ENCODE measurements at places on chromosomes 4 and X.
A peak's percentile ranks its signal among the peaks of the same experiment; 100 is the strongest.

GRCh38 chr4:32254216-32254615 lies 1534.0 kb downstream of the PCDH7 start:
- no peak for DNase-seq

DNA sequence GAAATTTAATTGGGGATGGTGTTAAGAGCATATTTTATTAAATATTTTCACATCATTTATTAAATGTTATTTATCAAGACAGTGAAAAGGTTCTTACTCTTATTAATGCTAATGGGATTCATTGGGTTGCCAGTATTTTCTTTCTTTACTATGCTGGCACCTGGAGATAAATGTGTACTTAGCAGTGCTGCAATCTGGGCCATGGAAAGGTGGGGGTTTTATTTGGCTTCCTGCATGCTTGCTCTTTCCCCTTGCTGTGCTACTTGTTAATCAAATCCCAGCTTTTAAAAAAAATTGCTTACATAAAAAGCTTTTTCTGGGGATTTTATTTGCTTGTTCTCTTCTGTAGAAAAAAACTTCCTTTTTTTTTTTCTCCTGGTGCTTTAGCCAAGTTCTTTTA lies 48.3 kb downstream of the ZAR1 start:
- DNase-seq, result no peak

GRCh38 chr4:122705547-122706117 lies 26.9 kb upstream of the BBS12 start:
- DNase-seq, result peak; percentile 72

DNA sequence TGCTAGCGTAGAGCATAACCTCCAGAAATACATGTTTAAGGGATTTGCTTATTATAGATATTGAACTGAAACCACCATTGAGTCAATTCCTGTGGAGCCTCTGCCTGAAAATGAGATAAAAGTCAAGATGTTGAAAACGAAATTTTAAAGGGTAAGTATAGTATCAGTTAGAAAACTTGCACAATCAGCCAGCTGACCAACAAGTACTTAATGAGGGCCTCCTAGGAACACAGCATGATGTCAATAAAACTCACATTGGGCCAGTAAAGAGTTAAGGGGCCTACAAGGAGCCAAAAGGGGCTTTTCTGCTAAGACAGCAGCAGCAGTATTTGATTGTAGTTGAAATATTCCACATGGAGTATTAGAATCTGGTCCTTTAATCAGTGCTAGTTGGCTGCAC lies 314.1 kb upstream of the PPARGC1A start:
- DNase-seq, result no peak

DNA sequence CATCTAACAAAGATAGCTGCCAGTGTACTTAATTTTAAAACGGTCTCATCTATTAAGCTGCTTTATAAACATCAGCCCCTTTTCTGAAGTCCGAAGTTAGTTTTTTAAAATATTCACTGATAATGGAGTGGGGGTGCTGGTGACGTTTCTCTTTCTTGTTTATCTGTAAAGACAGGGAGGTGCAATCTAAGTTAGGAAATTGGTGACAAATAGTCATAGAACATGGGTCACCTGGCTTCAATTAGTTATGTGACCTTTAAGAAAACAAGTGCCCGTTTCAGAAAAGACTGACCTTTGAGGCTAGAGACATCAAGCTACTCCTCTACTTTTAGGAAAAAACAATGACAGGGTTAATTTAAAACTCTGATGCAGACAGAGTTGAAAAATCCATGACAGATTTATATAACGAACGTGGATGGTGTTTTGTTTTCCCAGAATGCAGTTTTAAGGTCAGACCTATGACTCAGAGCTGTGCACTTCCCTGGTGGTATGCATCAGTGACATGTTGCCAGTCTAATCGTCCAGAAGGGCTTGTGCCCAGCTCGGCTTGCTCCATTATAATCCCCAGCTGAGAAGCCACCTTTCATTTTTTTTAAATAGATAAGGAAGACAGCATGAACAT lies 38.2 kb downstream of the FHL1 start:
- no peak for DNase-seq

DNA sequence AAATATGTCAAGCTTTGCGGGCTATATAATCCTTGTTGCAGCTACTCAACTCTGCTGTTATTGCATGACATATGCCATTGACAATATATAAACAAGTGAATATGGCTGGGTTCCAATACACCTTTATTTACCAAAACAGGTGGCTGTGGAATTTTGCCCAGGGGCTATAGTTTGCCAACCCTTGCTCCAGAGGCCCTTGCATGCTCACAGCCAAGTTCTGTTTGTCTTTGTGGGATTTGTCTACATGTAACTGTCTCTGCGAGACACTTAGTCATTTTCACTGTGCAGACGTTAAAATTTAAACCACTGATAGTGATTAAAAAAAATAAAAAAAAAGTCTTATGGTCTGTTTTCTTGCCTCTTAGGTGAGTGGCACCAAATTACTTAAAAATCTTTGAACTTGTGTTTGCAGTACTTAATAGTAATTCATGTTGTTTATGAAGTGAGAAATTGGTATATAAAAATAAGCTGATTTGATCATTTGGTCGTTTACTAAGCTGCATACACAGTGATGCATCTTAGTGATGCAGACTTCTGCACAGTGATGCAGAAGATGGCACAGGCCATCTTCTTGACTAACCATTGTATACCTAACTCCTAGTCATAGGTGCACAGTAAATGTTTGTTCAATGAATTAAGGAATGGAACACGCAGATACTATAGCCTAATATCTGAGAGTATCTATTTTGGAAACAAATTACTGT lies 170.9 kb downstream of the FRMPD4 start:
- no peak for DNase-seq

GRCh38 chr4:16627999-16628398 lies 270.4 kb downstream of the LDB2 start:
- no peak for DNase-seq

DNA sequence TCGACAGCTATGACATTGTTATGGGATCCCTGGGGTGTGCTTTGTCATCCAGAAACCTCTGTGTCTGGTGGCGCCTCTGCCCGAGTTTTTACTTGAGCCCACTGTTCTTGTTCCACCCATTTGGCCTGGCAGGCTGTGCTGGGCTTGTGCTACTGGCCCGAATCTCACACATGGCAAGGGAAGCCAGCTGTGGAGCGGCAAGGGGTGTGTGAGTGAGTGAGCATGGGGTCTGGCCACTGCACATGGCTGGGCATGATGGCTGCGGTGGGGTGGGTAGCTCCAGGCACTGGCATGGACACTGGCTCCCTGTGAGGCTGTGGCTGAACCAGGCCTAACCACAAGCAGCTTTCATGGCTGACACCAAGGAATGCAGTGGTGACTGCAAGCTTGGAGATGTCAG lies 89.2 kb downstream of the DACH2 start:
- DNase-seq, result no peak

DNA sequence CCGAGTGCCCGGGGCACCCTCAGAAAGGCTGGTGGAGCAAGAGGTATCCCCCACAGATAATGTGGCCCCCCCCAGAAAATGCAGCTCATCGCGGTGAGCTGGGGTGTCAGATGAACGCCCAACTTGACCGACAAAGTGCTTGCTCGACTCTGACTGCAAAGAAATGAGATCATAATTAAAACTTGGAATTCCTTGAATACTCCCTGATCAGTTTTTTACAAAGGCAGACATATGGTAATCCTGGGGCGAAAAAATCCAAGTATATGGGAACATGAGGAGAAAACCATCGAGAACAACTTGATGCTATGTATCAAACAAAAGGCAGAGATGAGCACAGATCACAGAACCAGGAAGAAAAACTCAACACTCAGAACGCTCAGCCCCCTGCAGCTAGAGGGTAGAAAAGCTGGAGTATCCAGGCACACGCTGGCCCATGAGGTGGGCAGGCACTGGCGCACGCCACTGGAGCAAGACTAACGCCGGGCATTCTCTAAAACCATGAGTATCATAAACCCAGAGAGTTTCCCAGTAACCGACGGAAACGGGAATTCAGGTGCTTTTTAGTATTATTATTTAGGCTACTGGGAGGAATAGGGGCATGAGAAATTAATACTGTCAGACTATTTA lies 127.3 kb downstream of the AFAP1 start:
- no peak for DNase-seq

GRCh38 chrX:11952176-11952720 lies 186.0 kb upstream of the FRMPD4 start:
- DNase-seq, result no peak

DNA sequence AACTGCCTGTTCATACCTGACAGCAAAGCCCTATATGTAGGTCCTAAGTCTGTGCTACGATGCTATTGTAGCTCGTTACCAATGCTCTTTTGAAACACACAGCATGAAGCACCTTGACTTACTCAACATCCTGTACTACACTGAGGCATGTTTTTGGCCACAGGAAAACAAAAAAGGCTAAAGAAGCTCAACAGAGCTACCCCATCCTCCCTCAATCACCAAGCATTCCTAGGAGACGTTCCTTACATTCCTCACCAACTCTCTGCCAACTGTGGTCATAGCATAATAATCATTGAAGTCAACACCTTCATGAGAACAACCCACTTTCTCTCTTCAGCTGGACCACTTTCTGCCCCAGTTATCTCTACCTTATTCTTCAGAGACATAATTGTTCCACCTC lies 73.7 kb upstream of the SLC25A43 start:
- DNase-seq, result no peak

- no peak for DNase-seq
These were observed 156.1 kb downstream of the ZNF330 start for GRCh38 chr4:141376769-141377168.

- DNase-seq, result peak; percentile 64
These were observed 95.8 kb downstream of the DHX15 start for GRCh38 chr4:24488399-24489164.

DNA sequence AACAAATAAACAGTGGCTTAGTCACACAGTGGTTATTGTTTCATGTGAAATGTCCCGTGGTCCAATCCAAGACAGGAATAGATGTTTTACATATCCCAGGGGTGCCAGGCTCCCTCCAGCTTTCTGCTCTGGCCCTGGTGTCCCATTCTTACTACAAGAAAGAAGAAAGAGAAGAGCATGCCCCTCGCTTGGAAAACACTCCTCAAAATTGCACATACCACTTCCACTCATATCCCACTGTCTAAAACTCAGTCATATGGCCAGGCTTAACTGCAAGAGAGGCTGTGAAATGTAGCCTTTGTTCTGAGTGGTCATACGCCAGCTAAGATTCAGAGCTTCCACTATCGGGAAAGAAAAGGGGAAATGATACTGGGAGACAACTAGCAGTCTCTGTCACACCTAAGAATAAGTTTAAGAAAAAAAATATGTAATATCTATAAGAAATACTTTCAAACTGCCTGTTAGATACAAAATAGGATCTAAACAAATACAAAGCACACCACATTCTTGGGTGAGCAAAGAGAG lies 306.8 kb upstream of the FAM241A start:
- DNase-seq, result no peak

DNA sequence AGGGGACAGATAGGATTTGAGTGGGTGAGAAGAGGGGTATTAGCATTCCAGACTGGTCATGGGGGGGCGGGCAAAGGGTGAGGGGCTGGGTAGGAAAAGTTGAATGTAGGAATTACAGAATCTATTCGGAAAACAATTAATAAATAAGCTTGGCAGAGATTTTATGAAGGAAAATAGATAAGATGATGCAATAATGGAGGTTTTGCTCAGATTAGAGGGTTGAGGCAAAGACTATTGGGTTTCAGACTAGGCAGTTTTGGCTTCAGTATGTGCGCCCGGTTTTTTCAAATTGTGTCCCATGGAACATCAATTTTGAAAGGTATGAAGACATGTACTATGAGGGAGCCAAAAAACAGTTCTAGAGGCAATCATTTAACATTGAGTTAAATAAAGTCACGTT lies 410.6 kb downstream of the SPRY1 start:
- no peak for DNase-seq

- no peak for DNase-seq
These were observed 8.8 kb downstream of the CHST7 start for GRCh38 chrX:46582325-46582724.

GRCh38 chr4:142238589-142238988 lies 602.2 kb downstream of the IL15 start:
- DNase-seq, result no peak

DNA sequence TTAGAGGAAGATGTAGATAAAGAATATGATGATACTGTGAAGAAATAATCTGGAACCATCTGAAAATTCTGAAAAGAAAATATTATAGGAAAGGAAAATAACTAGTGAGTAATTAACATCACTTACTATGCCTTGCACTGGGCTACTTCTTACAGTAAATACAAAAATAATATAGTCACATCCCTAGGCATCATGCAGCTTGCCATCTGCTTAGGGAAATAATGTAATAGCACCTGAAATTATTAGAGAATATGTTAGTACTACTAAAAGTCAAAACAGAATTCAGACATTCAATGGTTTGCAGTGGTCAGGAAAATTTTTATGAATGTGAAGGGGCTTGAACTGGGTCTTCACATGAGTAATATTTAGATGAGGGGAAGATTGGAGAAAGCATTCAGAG lies 272.2 kb upstream of the EMCN start:
- DNase-seq, result no peak

GRCh38 chr4:52641854-52642563 lies 17.1 kb downstream of the USP46 start:
- DNase-seq, result peak; percentile 77

DNA sequence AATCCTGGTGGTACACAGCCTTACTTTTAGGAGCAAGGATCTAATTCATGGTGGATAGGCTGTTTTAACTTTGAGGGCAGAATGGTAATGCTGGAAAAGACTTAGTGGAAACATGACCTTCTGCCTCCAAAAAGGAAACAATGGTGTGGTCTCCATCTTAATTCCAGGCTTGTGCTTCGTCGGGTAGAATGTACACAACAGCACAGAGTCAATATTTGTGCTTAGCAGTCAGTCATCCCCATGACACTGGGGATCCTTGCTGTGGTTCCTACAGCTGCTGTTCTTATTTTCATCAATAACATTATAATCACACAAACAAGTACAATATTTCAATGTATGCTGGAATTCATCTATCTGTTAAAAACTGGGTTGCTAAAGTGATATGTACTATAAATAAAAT lies 104.4 kb downstream of the HHIP start:
- no peak for DNase-seq

GRCh38 chrX:65679071-65679540 lies 11.7 kb downstream of the MSN start:
- no peak for DNase-seq

DNA sequence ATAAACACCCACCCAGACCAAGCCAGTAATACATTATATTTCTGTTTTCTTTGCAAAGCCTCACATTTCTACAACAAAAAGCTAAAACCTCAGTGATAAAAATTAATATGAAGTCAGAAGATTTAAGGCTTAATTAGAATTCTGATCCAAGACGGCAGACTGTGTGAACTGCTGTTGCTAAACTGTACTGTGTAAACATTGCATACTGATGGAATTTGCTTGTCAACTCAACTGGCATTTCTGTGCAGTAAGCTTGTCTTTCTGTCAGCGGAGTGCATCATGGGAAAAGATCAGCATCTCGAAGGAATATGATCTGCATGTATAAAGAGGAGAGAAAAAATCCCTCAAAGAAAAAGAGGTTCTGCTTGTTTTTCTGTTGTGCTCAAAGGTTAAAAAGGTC lies 69.4 kb upstream of the SPANXB1 start:
- DNase-seq, result no peak

GRCh38 chrX:118901991-118902390 lies 72.4 kb upstream of the LONRF3 start:
- DNase-seq, result no peak

GRCh38 chrX:48782795-48783194 lies 3.6 kb upstream of the GATA1 start:
- no peak for DNase-seq

All from activated CD4-positive, alpha-beta T cell treated with anti-CD3 and anti-CD28 coated beads, Interleukin-2, amount 50 U/mL, for 16 hours (primary cell).